ENCODE measurements at places on chromosomes 5 and 9. TPM values are rescaled to one million over a fixed set of nuclear protein-coding genes. Genes with fewer than 3 reads are reported as not detected.

UGT3A1 gene
- not detected for total RNA-seq

DNA sequence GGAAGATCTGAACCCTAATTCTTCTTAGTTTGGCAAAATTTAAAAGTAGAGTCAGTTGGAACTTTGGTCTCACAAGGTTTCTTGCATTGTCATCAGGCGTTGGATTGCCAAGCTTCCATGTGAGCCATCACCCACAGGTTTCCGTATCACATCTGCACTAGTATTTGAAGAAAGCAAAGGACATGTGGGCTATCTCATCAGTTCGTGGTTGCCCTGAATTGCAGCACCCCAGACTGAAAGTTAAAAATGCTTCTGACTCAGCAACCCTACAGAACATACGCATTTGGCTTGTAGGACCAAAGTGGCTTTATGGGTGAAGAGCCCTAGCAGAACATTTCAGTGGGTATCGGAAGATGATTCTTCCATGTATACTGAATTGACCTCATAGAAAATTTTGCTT lies 358.0 kb downstream of the ENC1 start:
- H3K36me3 ChIP-seq: no peaks in the 10 kb centered on the region
- H3K27ac ChIP-seq: no peak overlapping the region
- no peaks in the 10 kb centered on the region for H3K4me1 ChIP-seq
- H3K4me3 ChIP-seq: no peak overlapping the region
- DNase-seq: no peak

DNA sequence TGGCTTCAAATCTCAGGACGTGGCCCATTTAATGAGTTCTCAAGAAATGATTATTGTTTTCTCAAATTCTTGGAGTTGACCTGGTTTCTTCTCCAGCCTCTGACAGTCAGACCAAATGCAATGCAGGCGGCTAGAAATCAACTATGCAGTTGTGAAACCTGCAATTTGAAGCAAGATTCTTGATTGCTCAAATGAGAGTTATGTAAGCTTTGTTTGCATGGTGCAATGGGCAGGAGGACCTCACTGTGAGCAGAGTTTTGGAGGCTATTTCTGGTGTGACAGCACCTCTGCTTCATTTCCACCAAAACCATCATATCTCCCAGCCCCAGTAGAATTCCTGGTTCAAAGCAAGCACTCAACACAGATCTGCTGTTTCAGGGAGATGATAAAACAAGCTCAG lies 500.0 kb upstream of the KLF4 start:
- no peak overlapping the region for H3K4me3 ChIP-seq
- no peak overlapping the region for H3K27ac ChIP-seq
- H3K4me1 ChIP-seq: no peaks in the 10 kb centered on the region
- H3K27me3 ChIP-seq: no peaks in the 10 kb centered on the region

DNA sequence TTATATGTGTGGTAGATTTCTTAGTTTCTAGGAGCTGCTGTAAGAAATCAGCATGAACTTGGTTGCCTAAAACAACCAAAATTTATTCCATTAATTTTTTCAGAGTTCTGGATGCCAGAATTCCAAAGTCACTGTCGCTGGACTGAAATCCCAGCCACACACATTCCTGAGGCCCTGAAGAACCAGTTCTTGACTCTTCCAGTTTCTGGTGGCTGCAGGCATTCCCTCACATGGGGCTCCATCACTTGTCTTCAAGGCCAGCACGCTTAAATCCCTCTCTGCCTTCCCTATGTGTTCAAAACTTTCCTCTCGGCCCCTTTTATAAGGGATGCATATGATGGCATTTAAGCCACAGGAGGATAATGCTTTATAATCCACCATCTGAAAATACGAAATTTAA lies 1237.5 kb upstream of the CDH9 start:
- DNase-seq: no peak
- no peak overlapping the region for H3K27ac ChIP-seq
- H3K4me3 ChIP-seq: no peak overlapping the region
- H3K36me3 ChIP-seq: no peaks in the 10 kb centered on the region

PCDHB16 gene
- not detected for total RNA-seq

GRCh38 chr5:113378959-113379541 lies 55.7 kb downstream of the TSSK1B start:
- peak; percentile 75 for DNase-seq
- peaks cover 18% of the 10 kb centered on the region for H3K36me3 ChIP-seq
- H3K4me3 ChIP-seq: peak overlapping the region; percentile 68
- peak overlapping the region; percentile 79 for H3K27ac ChIP-seq

- H3K4me1 ChIP-seq: peaks cover 90% of the 10 kb centered on the region
- H3K36me3 ChIP-seq: peaks cover 48% of the 10 kb centered on the region
- H3K27ac ChIP-seq: peak overlapping the region; percentile 85
- H3K27me3 ChIP-seq: no peaks in the 10 kb centered on the region
Observed at GRCh38 chr5:175658299-175659145, 651 bp downstream of the HRH2 start.

GRCh38 chr9:126806336-126806735 lies 1.5 kb downstream of the ZBTB43 start:
- no peak for DNase-seq
- peak overlapping the region; percentile 96 for H3K27ac ChIP-seq
- H3K4me3 ChIP-seq: peak overlapping the region; percentile 83

DNA sequence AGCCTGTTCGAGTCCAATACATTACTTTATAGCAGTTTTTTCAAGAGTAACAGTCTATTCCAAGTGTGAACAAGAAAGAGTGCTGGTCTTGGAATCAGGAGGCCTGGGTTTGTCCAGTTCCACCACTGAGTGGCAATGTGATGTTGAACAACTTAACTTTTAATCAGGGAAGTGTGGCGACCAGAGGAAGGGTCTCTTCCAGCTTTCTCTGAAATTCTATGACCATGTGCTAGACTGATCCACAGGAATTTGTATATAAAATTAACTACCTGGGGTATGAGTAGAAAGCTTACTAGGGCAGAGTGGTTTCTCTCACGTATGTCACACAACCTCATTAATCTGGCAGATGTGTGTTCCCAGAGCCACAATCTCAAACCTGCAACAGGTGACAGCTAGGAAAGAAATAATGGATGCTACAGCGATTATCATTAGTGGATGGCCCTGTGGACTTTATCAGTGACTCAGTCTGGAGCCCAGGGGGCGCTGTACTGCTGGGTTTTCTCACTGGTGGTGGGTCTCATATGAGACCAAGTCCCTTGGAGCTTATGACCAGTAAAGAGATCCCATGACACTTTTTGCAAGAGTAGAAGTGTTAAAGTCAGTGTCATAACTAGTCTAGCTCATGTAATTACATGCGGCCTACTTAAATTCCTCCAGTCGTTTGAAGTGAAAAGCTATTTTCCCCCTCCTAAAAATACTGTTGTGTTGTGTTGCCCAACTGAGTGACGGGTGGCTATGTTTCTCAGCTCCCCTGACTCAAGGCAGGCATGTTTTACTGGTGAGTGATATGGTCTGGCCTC lies 116.5 kb downstream of the GDNF start:
- H3K27me3 ChIP-seq: no peaks in the 10 kb centered on the region
- H3K36me3 ChIP-seq: peaks cover 17% of the 10 kb centered on the region
- H3K27ac ChIP-seq: peak overlapping the region; percentile 66
- H3K4me1 ChIP-seq: peaks cover 23% of the 10 kb centered on the region

Measured in activated CD8-positive, alpha-beta T cell treated with anti-CD3 and anti-CD28 coated beads, Interleukin-2, amount 10 ng/mL, durations not matched to agents 7 days and 5 days (primary cell).